ENCODE measurements at places on chromosomes 5 and 9. TPM values are rescaled to one million over a fixed set of nuclear protein-coding genes. Genes with fewer than 3 reads are reported as not detected.

CCL27 gene
- total RNA-seq, result 0.67 TPM

- no peak overlapping the region for H3K4me3 ChIP-seq
- no peak overlapping the region for H3K27ac ChIP-seq
- DNase-seq, result no peak
- H3K4me1 ChIP-seq, result no peaks in the 10 kb centered on the region
- H3K36me3 ChIP-seq, result no peaks in the 10 kb centered on the region
Measured at GRCh38 chr5:10125116-10125515, 124.6 kb downstream of the ATPSCKMT start.

ZNF608 gene
- 148 TPM for total RNA-seq

DNA sequence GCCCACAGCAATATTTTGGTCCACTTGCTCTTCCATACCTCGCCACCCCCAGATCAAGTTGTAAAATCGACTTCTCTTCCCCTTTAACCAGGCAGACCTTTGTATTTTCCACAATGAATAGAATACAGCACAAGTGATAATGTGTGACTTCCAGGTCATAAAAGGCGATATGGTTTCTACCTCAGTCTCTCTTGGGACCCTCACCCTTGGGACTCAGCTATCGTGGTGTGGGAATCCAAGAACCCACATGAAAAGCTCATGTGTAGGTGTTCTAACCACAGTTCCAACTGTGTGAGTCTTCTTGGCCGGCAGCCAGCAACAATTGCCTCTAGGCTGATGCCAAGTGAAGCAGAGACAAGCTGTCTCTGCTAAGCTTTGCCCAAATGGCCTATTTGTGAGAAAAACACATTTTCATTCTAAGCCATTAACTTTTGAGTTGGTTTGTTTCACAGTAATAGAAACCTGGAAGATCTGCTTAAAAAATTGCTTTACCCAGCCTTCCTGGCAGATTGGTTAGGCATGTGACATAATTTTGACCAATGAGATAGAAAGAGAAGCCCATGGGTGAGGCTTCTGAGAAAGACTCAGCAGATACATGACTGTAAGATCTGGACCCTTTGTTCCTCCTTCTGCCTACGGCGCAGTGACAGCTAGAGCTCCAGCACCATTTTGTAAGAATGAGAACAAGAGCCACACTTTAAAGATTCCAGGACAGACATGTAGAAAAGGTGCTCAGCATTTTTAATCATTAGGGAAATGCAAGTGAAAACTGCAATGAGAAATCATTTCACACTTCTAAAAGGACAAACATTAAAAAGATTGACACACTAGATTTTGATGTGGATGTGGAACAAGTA lies 18.3 kb upstream of the MLLT3 start:
- peaks cover 3% of the 10 kb centered on the region for H3K27me3 ChIP-seq
- H3K4me3 ChIP-seq, result no peak overlapping the region

DNA sequence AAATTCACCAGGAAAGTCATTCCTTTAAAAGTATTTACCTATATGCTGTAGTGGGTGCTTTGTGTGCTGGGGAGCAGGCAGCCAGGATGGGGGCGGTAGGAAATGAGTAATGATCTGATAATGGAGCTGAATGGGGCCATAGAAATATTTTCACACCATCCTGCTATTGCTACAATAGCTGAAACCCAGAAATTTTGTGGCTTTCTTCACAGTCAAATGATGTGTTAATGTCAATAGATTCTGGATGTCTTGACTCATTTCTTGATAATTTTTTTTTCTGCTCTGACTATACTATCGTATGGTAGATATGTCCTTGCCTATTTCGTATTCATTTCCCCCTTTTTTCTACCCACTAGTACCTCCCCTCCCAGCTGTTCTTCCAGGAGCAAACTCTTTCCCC lies 59.5 kb downstream of the RORB start:
- no peak overlapping the region for H3K27ac ChIP-seq
- H3K36me3 ChIP-seq, result no peaks in the 10 kb centered on the region
- no peak overlapping the region for H3K4me3 ChIP-seq
- no peak for DNase-seq
- peaks cover 3% of the 10 kb centered on the region for H3K27me3 ChIP-seq
- no peaks in the 10 kb centered on the region for H3K4me1 ChIP-seq

- H3K4me3 ChIP-seq, result no peak overlapping the region
- no peak overlapping the region for H3K27ac ChIP-seq
- no peak for DNase-seq
- peaks cover 20% of the 10 kb centered on the region for H3K4me1 ChIP-seq
Measured at GRCh38 chr5:54620141-54620933, 102.8 kb downstream of the SNX18 start.

DNA sequence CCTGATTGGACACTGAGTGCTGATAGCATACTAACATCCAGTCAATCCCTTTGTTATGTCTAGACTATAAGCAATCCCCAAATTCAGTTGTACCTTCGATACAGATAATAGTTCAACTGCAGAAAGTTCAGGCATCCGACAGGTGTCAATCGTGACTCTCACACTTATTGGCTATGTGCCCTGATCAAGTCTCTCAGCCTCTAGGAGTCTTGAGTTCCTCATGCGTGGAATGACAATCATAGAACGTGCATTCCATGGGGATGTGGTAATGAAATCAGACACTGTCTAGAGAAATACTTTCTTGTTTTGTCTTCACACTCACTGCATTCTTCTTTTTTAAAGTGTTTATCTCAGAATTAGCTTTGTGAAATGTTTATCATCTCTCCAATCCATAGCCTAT lies 4.8 kb downstream of the ANKRD34B start:
- no peak overlapping the region for H3K27ac ChIP-seq
- H3K4me1 ChIP-seq, result no peaks in the 10 kb centered on the region
- peaks cover 58% of the 10 kb centered on the region for H3K27me3 ChIP-seq
- no peak for DNase-seq
- H3K4me3 ChIP-seq, result no peak overlapping the region

HAPLN1 gene
- 2.9 TPM for total RNA-seq

- H3K4me3 ChIP-seq, result no peak overlapping the region
Measured at GRCh38 chr5:169696621-169697510, 59.8 kb downstream of the DOCK2 start.

DNA sequence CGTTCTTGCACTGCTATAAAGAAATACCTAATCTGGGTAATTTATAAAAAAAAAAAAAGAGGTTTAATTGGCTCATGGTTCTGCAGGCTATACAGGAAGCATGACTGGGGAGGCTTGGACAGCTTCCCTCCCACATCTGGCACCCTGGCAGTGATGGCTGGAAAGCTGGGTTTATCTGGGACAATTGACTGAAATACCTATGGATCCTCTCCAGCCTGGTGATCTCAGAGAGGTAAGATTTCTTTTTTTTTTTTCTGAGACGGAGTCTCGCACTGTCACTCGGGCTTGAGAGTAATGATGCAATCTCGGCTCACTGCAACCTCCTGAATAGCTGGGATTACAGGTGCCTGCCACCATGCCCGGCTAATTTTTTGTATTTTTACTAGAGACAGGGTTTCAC lies 22.7 kb upstream of the UGCG start:
- H3K27ac ChIP-seq, result no peak overlapping the region
- H3K4me3 ChIP-seq, result no peak overlapping the region
- H3K36me3 ChIP-seq, result peaks cover 3% of the 10 kb centered on the region
- no peak for DNase-seq
- H3K27me3 ChIP-seq, result no peaks in the 10 kb centered on the region

TMOD1 gene
- total RNA-seq, result 10.1 TPM

- H3K27me3 ChIP-seq, result no peaks in the 10 kb centered on the region
- H3K4me3 ChIP-seq, result no peak overlapping the region
Measured at GRCh38 chr9:20997503-20998076, 33.9 kb downstream of the HACD4 start.

- DNase-seq, result no peak
- H3K27ac ChIP-seq, result no peak overlapping the region
- H3K4me1 ChIP-seq, result no peaks in the 10 kb centered on the region
- no peak overlapping the region for H3K4me3 ChIP-seq
Measured at GRCh38 chr5:178297751-178298150, 65.1 kb upstream of the PHYKPL start.

- H3K27ac ChIP-seq, result no peak overlapping the region
- peaks cover 7% of the 10 kb centered on the region for H3K27me3 ChIP-seq
- DNase-seq, result no peak
- H3K4me1 ChIP-seq, result no peaks in the 10 kb centered on the region
- H3K36me3 ChIP-seq, result no peaks in the 10 kb centered on the region
Measured at GRCh38 chr9:78493166-78493742, 196.3 kb downstream of the PSAT1 start.

PCDHB11 gene
- total RNA-seq, result 4.7 TPM

GRCh38 chr5:150411245-150411979 lies 1.3 kb downstream of the CD74 start:
- no peaks in the 10 kb centered on the region for H3K27me3 ChIP-seq
- H3K4me1 ChIP-seq, result peaks cover 21% of the 10 kb centered on the region
- no peak overlapping the region for H3K4me3 ChIP-seq

TRPM6 gene
- 0.20 TPM for total RNA-seq

DNA sequence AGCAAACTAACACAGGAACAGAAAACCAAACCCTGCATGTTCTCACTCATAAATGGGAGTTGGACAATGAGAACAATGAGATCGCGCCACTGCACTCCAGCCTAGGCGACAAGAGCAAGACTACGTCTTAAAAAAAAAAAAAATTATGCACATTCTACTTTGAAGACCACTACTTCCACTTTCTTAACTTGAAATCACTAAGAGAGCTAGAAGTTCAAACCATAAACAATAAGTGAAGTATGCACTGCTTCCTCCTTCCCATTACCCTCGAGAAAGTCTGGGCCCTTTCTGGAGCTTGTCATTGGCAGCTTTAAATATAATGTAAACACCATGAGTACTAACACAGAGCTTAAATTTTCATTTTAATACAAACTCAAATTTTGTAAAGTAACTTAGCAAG lies 94.9 kb downstream of the TLE1 start:
- peaks cover 6% of the 10 kb centered on the region for H3K4me1 ChIP-seq
- peaks cover 57% of the 10 kb centered on the region for H3K36me3 ChIP-seq
- no peaks in the 10 kb centered on the region for H3K27me3 ChIP-seq
- no peak for DNase-seq
- H3K4me3 ChIP-seq, result no peak overlapping the region
- no peak overlapping the region for H3K27ac ChIP-seq

- no peak for DNase-seq
- H3K27me3 ChIP-seq, result peaks cover 27% of the 10 kb centered on the region
- H3K4me3 ChIP-seq, result no peak overlapping the region
- peaks cover 3% of the 10 kb centered on the region for H3K36me3 ChIP-seq
Measured at GRCh38 chr9:14307989-14308852, 5.7 kb downstream of the NFIB start.

All from progenitor cell of endocrine pancreas (in vitro differentiated cells).